Hindlimb muscle (tissue), 1 donor: ENCODE measurements at places on chromosomes 12 and 14.

DNA sequence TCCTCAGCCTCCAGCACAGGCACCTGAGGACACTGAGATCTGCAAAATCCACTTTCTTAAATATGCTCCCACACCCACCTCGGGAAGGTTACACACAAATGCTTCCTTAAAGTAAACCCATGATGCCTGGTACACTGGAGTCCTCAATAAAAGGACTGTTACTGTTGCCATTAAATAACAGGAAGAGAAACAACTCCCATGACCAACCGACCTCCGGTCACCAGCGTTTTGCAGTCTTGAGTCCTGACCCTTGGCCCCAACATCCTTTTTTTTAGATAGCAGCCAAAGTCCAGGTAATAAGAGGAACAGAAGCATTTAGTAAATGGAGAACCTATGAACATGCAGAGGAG is 42.4 kb downstream of the ITPK1 start:
- DNase-seq, result no peak

DNA sequence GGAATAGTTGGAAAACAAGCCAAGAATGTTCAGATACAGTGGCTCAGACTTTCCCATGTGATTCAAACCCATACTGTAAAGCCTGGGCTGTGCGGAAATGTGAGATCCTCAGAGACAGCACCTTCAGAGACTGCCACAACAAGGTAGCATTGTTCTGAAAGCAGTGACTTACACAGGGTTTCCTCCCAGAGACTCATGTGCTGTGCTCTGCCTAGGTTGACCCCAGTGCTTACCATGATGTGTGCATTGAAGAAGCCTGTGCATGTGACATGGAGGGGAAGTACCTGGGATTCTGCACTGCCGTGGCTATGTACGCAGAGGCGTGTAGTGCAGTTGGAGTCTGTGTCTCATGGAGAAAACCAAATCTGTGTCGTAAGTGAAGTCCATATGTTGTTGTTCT is 219.4 kb downstream of the LRRK2 start:
- DNase-seq, result no peak

DNA sequence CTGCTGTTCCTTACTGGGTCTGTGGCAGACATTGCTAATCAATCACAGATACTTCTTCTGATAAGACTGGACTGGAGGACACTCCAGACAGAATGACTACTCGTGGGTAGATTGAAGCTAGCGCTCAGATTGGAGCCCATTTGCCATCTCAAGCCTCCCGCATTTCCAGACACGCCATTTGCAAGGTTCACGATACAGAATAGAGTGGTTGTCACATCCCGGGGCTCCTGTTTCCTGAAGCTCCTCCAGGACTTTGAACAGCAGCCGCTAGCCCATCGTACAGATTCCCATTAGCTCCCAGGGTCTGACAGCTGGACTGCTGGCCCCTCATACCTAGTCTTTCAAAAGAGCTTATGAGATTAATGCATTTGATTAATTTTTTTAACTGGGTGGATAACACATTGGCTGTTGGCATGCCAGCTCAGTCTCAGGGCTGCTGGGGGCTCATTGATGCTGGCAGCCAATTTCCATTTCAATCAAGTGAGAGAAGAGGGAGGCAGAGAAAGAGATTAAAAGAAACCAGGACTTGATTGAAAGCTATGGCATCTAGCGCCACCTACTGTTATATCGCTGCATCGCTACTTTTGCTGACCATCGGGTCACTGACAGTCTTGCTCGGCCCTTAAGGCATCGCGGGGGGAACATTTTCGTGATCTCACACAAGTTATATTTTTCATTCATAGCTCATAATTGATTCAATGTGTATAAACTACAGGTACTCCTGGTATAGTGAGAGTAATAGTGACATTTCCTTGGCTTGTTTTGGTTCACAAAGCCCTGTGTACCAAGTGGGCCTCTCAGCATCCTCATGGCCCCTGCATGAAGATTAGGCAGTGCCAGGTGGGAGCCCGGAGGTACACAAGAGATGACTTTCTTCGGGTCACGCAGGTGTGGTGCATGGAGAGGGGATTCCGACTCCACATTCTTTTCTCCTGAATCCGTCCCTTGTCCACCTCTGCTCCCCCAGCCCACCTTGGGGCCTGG is 78.6 kb downstream of the CCDC60 start:
- DNase-seq, result peak; percentile 50

- DNase-seq, result no peak
Observed at GRCh38 chr14:68796418-68797101, 3.7 kb upstream of the ZFP36L1 start.

DNA sequence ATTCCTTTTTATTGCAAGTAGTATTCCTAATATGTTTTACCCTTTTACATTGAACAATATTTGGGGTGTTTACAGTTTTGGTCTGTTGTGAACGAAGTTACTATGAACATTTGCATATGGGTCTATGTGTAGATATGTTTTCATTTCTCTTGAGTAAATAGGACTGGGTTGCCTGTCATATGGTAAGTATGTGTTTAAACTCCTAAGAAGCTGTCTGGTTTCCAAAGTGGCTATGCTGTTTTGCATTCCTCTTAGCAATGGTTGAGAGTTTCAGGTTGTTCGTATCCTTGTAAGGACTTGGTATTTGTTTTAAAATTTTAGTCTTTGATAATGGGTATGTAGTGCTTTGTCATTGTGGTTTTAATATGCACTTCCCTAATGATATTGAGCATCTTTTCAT is 6.3 kb downstream of the METAP2 start:
- DNase-seq, result no peak

DNA sequence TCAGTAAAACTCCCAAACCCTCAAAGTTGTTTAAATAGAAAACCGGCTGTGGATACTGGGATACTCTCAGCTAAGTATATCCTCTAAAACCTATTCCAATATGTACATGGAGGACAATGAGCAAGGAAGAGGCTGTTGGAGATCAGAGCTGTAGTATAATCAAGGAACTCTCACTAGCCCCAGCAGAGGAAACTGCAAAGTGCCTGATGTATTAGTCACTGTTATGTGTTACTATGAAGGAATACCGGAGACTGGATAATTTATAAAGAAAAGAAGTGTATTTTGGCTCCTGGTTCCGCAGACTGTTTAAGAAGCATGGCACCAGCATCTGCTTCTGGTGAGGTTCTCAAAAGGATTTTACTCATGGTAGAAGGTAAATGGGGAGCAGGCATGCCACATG is 65.6 kb upstream of the RPL10L start:
- no peak for DNase-seq

- DNase-seq, result no peak
Observed at GRCh38 chr12:21718403-21718802, 56.1 kb downstream of the KCNJ8 start.

DNA sequence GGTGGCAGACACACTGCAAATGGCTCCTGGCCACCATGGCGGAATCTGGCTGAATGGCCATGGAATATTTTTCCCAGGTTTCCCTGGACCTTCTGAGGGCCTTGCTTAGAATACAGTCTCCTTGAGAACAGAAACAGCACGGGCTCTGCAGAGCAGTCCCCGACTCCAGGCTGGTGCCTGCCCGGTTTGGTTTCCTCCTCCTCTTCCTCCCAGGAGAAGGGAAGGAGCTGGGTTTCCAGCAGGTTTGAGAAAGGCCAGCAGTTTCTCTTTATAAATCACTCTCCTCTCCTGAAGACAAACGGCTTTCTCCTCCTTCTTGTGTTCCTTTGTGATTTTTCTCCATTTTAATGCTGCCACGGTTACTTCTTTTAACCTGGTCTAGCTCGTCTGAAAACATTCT is 106.8 kb upstream of the RFLNA start:
- DNase-seq, result no peak

- DNase-seq, result no peak
Observed at GRCh38 chr14:73776194-73776537, 62.0 kb upstream of the PNMA1 start.

- DNase-seq, result no peak
Observed at GRCh38 chr12:10397296-10397695, 7.5 kb upstream of the KLRK1 start.
